ENCODE measurements at places on chromosomes 7 and 10.

- no peak for DNase-seq
These were observed 82.5 kb upstream of the LRGUK start for GRCh38 chr7:134044682-134045081.

- no peak for DNase-seq
These were observed 6.0 kb downstream of the TAS2R40 start for GRCh38 chr7:143227806-143228205.

DNA sequence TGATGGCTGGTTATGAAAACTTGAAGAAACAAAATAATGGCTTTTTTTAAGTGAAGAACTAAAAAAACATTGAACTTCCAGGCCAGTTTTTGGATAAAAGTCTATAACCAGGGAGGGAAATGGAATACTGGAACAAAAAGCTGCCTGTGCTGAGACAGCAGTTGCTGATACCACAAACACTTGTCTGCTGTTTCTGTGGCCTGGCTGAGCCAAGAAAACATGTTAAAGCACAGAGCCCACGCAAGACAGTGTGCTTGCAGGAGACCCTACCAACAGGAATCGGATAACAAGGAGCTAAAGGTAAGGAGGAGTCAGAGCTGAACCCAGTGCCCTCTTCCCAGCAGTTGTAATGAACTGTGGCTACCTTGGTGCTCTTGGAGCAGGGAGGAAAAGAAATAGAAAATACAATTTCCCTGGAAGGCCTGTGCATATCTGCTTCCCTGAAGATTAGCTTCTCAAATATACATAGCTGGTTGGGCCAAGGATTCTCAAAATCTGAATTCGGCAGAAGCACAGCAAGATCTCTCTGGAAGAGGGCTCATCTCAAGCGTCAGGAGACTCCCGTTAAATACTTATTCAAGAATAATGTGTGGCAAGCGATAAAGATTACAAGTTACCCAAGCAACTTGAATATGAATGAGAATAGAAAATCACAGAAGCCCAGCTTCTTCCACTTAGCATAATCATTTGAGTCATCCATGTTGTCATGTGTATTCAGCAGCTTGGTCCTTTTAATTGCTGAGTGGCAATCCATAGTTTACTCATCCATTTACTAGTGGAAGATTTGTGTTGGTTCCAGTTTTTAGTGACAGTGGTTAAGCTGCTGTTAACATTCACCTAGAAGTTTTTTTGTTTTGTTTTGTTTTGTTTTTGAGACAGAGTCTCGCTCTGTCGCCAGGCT, 87.6 kb downstream of the NOD1 start:
- no peak for DNase-seq

- DNase-seq = no peak
These were observed 161.5 kb downstream of the LYZL1 start for GRCh38 chr10:29450405-29450804.

- no peak for DNase-seq
These were observed 298.3 kb downstream of the TNS3 start for GRCh38 chr7:47283497-47284131.

GRCh38 chr7:131400681-131401176, 73.1 kb downstream of the MKLN1 start:
- DNase-seq = no peak

DNA sequence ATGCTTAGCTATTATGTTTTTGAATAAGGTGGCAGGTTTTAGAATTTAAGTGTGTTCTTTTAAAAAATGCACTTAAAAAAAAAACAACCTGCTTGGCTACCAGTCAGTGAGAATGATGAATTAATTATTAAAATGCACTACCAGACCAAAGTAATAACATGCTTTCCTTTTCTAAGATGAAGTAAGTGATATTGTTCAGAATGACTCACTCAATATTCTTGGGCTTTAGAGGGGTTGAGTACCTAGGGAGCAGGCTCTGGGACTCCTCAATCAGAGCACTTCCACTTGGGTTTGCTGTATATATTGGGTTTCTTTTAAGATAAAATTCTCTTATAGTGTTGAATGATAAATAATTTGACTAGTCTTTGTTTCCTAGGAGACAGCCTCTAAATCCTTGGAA, 8.6 kb downstream of the STAM start:
- no peak for DNase-seq

DNA sequence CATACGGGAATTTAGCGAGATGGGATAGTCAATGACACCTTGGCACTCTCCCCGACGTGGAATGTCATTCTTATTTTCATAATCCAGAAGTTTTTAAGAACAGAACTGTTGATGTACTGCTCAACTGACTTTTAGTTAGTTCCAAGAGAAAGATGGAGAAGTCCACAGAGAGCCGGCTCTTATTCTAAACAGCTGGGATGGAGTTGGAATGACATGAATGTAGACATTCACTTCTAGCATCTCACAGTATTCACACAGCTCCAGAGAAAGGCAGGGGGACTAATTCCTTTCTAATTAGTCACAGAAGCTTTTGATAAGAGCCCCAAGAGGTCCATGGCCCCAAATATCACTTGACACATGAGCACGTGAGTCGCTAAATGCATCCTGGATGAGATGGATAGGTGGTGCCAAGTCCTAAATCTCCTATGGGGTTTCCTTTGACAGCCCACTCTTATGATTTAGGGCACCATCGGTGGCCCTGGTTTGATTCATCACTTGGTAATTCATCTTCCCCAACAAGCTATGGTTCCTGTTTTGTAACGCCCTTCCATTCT, 420.3 kb upstream of the AUTS2 start:
- DNase-seq = no peak

DNA sequence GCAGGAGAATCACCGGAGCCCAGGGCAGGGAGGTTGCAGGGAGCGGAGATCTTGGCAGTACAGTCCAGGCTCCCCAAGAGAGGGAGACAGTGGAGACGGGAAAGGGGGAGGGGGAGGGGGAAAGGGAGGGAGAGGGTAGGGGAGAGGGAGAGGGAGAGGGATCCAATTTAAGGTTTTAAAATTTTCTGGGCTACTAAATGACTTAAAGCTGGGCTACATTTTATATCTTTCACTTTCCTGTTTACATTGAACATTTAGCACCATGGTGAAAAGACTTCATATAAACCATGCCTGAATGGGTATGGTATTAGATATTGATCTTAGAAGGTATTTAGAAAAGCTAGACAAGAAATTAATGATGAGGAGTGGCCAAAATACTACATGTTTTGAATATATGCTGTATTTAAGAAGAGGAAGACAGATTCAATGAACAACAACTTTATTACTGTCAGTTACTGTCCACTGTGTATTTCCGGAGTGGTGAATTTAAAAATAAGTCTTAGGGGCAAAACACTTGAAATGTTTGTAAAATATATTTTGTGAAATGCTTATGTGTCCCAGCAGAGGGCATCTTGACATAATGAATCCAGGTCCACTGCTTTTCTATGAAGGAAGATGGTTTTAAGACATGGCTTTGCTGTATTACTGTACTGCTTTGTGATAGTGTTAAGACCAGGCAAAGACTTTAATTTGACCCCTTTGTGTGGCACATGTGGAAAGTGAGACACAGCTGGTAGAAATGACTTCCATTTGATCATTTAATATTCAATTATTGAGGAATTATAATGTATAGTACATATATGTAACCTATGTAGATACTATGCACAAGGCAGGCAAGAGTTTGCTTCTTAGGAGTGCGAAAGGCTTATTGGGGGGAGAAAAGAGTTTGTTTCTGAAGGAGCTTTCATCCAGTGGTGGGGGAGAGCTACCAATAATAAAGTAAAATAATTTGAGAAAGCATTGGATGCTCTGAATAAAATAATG, 52.8 kb downstream of the NRF1 start:
- no peak for DNase-seq

GRCh38 chr10:5419466-5420094, 7.2 kb downstream of the NET1 start:
- no peak for DNase-seq

DNA sequence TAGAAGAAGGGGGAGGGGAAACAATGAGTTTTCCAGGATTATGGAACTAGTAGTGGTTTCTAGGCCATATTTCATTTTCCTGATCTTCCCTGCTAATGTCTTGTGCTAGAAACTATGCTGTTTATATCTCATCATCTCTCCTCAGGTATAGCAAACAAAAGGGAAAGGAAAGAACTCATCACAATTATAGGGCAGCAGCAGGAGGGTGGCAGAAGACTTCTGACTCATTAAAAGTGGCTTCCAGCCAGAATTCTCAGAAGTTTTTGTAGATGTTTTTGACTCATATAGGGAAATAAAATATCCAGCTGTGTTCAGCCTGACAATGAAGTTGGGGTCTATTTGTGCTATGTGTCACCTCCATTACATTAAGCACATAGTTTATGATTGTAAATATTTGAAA, 6.5 kb downstream of the AHR start:
- DNase-seq = no peak

DNA sequence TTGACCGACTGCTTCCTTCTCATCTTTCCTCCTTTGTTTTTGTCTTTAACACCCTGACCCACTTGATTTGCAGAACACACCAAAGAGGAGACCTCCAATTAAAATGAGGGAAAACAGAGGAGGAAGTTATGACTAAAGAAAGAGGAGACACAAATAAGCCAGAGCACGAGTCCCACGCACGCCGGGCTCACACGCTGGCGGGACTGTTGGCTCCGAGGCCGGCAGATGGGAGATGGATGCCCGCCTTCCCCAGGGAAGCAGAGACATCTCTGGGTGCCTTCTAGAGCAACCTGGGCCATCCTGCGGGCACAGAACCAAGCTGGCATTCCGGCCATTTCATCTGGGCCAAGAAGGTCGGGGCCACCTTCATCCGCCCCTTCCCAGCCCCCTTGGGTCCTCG, 5.6 kb downstream of the ADGRA1 start:
- DNase-seq = no peak

GRCh38 chr7:116159711-116160110, 50.6 kb upstream of the TES start:
- DNase-seq = no peak

DNA sequence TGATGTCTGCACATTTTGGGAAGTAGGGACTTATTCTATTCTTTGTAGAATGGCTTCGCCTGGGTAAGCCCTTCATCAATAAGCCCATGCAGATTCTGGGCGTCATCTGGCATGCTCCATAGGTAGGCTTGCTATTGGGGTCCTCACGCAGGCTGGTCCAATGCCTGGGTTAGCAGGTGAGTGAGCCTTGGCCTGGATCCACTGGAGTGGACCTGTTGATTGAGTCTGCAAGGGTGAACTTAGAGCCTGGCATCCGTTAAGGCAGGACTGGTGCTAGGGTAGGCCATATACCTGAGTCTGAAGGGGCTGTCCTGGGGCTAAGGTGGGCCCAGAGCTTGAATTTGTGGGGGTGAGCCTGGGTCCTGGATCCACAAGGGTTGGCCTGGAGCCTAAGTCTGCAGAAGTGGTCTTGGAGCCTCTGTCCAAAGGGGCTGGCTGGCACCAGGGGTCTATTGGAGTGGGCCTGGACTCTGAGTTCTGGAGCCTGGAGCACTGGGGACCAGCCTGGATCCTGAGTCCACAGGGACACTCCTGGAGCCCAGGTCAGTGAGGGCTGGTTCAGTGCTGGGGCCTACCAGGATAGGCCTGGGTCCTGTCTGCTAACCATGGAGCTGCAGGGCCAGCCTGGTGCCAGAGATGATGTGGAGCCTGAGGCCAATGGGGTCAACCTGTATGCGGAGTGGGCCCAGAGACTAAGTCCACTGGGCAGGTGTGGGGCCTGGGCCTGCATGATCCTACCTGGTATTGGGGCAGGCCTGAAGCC, 297.7 kb downstream of the PTPRN2 start:
- DNase-seq = no peak

- no peak for DNase-seq
These were observed 502.9 kb upstream of the CELF2 start for GRCh38 chr10:10514797-10515196.

GRCh38 chr10:79250259-79250658, 97.0 kb upstream of the PPIF start:
- DNase-seq = no peak

DNA sequence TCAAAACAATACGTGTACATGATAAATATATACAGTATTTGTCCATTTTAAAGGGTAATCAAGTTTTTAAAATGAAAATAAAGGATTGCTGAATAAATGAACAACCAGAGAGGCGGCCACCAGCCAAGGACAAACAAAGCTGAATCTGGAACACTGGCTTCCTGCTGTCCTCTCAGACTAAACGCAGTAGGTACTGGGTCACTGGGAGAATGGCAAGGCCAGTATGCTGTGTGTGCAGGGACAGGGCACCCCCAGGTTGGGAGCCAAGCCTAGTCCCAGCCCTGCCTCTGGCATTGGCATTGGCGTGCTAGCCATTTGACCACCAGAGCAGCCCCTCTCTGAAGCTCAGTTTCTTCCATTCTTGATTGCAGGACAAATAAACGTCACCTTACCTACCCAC, 33.8 kb downstream of the DLG5 start:
- DNase-seq = no peak

DNA sequence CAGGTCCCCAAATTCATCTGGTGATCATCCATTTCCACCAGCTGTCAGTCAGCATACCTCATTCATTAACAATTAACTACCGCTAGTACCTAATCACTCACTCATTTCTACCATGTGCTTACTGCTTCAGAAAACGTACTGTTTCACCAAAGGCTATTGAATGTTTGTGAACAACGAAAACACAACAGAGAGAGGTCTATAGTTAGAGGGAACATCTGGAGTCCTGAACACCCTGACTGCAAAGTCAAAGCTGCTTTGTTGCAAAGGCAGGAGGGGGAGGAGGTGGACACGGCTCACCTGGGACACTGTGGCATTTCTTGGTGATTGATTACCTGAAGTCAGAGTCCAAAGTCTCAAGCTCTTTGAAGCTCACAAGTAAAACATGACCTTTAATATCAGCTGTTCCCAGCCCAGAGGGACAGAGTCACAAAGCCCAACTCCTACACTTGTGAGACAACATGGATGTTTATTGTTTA, 342.3 kb upstream of the ADARB2 start:
- DNase-seq = no peak

- DNase-seq = no peak
These were observed 34.4 kb upstream of the ARMS2 start for GRCh38 chr10:122419876-122420623.

GRCh38 chr7:12796397-12797127, 109.1 kb downstream of the ARL4A start:
- DNase-seq = no peak

DNA sequence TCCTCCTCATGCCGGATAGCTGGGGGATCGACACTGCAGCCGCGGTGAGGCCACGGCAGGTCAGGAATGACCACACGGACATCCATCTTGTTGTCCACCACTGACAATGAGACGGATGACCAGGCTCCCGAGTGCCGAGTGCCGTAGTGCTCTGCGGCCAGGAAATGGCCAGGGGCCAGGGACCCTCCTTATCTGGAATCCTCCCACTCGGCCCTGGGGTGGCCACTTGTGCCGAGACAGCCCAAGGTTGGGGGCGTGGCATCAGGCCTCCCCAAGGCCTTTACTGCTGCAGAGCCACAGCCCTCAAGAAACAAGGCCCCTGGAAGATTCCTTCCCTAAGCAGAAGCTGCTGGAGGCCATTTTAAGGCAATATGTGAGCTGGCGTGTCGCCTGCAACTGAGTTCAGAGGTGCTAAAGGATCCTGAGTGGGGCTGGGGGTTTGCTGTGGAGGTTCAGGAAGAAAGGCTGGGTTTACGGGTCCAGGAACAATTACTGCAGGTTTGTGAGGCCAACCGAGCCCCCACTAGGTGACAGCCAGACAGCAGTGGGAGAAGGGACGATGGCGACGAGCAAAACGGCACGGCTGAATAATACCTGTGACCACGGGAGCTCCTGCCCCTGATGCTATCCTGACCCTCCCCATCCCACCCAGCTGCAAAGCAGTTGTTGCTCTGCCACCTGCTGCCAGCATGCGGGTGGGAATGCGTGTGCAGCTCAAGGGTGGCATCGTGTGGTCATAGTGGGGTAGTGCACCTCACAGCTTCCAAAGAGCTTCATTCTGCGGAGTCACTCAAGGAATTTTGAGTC, 31.6 kb upstream of the LEP start:
- DNase-seq = peak; percentile 30

GRCh38 chr7:37414352-37414983, 34.2 kb downstream of the ELMO1 start:
- no peak for DNase-seq

All from activated CD4-positive, CD25-positive, alpha-beta regulatory T cell (primary cell).